Stimulated activated CD8-positive, alpha-beta memory T cell treated with anti-CD3 and anti-CD28 coated beads, Interleukin-15, amount 100 ng/mL, for 4 hours (primary cell): ENCODE measurements at places on chromosomes 6 and 20.

- no peak for DNase-seq
These were observed 34.7 kb upstream of the FAM8A1 start for GRCh38 chr6:17565399-17565798.

DNA sequence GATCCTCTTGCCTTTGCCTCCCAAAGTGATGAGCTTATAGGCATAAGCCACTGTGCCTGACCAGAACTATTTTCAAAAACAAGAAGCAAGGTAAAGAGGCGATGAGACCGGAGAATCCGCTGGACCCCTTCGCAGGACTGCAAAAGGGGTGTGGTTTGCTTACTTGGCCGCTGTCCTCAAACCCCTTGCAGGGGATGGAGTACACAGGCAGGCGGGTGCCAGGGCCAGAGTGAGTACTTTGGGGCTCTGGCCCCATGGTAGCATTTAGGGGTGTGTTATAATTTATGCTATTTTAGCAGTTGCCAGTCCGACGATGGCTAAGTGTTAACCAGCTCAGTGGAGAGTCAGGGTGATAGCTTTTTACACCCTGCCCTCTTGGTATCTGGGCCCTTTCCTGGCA, 1454.9 kb downstream of the HACE1 start:
- DNase-seq: no peak

GRCh38 chr6:169409742-169410312, 156.2 kb upstream of the THBS2 start:
- DNase-seq: no peak

DNA sequence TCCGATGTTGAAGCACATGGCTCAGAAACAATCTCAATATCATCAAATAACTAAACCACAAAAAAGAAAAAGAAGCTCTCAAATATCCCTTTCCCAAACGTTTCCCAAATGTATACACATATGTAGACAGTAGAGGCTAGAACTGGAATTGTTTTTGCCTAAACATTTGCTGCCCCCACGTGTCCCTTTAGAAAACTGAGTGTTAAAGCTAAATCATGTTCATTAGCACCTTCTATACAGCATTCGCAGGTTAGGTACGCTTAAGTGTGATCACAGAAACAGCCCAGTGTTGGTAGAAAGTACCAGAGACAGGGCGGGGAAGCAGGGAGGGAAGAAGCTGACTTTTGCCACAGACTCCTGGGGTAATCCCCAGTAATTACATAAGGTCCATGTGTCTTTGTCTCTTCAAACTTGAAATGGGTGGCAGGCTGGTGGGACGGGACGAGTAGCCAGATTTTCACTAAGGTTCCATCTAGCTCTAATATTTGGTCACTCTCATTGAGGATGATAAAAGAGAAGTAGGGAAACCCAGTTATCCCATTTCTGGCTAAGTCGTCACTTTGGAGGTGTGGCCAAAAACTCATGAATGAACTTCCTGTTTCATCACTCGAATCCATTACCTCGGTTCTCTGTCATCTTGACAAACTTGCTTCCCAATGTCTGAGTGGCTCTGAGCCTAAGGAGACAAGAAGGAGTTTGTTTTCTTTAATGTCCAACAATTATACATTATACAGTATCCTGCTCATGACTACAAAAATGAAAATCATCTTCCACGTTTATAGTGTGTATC, 15.0 kb upstream of the TFAP2A start:
- no peak for DNase-seq

- DNase-seq: no peak
These were observed 3.1 kb upstream of the AKIRIN2 start for GRCh38 chr6:87705070-87705691.
